Lung (tissue), 17 donors: ENCODE measurements at places on chromosomes 2 and 18. TPM values are rescaled to one million over a fixed set of nuclear protein-coding genes. Genes with fewer than 3 reads are reported as not detected.

DNA sequence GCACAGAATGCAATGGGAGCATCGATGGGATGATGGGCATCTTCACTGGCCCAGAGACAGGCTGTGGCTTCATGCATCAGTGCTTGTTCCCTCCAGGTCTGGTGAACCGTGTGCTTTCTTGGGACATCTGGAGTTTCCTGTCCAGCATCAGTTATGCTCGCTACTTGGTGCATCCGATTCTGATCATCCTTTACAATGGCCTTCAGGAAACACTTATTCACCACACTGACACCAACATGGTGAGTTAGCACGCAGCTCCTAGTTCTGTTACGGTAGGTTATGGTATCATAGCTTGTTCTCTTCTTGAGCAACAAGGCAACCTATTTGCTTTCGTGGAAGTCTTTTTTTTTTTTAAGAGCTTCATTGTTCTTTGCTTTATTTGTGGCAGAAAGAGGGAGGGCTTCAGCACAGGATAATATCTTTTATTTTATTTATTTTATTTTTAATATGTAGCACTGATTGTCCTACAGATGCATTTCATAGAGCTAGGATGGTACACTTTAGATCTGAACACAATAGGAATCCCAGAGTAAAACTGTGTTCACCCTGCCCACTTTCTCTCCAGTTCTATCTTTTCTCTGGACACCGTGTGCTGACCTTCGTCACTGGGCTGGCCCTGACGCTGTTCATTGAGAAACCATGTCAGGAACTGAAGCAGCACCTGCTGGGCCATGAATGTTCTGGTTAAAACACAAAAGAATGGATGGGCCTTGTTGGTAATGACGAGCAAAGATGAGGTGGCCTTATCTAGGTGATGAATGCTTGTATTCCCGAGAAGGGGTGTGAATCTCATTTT is 71.2 kb upstream of the SEC11C start:
- DNase-seq = no peak

- DNase-seq = no peak
These were observed 107.9 kb downstream of the FAM124B start for GRCh38 chr2:224293976-224294375.

DNA sequence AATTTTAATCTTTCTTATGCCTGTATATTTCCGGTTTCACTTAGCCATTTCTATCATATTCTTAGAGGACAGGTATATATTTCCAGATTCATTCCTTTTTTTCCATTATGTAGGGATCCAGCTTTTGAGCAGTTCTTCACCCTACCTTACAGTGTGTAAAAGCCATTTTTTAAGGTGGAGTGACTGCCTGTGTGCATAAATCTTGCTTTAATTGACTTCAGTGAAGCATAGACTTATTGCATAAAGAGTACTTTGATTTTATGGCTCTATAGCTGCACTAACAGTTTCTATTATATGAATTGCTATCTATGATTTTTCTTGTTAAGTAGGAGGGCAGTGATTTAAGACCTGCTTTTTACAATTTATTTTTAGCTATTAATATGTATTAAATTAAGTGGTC is 132.6 kb downstream of the NYAP2 start:
- DNase-seq = no peak

Gene POTEI
- 0.28 TPM for total RNA-seq

DNA sequence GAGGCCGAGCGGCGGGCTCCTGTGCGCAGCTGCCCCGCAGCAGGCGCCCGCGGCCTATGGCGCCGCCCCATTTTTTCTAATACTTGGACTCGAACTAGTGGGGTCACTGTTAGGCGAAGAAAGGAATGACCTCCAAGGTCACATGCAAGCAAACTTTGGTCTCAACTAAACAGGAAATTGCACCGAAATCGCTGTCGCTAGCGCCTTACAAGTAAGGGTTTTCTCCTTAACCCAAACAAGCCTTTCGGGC is 339 bp downstream of the ACAA2 start:
- DNase-seq = no peak

DNA sequence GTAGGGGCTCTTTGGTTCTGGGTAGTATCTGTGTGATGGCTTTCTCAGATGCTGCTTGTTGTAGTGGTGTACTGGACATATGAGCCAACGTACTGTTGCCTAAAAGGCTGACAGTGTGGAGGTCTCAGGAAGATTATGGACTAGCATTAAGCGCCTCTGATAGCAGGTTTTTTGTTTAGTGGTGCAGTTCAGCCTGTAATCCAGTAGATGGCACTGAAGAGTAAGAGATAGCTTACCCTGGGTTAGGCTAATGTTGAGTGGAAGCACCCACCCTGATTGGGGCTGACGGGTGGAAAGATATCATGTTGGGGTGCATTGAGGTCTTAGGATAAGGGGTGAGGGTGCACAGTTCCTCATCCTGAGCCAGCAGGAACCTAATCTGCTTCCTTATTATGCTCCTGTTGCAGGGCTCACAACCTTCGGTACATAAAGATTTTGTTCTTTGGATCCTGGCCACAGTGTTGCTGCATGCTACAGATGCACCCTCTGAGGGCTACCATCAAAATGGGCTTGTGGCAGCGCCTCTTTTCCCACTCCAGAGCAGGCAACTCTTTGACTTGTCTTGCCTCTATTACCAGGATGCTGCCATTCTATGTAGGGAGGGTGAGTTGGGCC is 79.6 kb downstream of the MSTN start:
- DNase-seq = no peak

Gene TTL
- total RNA-seq = 31.2 TPM

Gene VSNL1
- 6.9 TPM for total RNA-seq
